Right forelimb (tissue), 1 donor: ENCODE measurements at places on chromosomes 16 and 17.

- no peak for DNase-seq
These were observed 543 bp downstream of the ARHGAP23 start for GRCh38 chr17:38428643-38429371.

GRCh38 chr17:44689477-44690217, at the start of gene CCDC43:
Gene CCDC43 (minus strand): TSS chr17:44689776. CDS start chr17:44689753, 23 bp downstream.
- DNase-seq: peak; percentile 94

GRCh38 chr17:70552230-70552981, 383.1 kb downstream of the KCNJ2 start:
- no peak for DNase-seq

- DNase-seq: no peak
These were observed 1215.9 kb downstream of the CDH8 start for GRCh38 chr16:60820361-60820760.

- no peak for DNase-seq
These were observed 51.0 kb downstream of the VAC14 start for GRCh38 chr16:70749681-70750601.

- no peak for DNase-seq
These were observed 106.4 kb downstream of the CA4 start for GRCh38 chr17:60256174-60256573.

DNA sequence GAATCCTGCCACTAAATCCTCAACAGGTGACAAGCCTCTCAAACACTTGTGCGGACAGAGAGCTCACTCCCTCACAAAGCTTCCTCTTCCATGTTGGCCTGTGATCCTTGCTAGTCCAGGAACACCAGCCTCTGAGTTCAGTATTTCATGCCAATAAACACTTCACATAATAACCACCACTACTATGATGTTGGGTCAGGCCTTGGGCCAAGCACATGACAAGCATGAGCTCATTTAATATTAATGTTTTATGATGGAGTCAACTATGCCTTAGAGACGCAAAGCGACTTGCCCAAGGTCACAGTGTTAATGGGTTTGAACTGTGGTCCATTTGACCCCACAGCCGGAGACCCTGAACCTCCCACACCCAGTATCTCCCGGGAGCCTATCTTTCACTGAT, 129.1 kb downstream of the GAS7 start:
- no peak for DNase-seq

GRCh38 chr16:65200857-65201256, 79.0 kb upstream of the CDH11 start:
- no peak for DNase-seq

DNA sequence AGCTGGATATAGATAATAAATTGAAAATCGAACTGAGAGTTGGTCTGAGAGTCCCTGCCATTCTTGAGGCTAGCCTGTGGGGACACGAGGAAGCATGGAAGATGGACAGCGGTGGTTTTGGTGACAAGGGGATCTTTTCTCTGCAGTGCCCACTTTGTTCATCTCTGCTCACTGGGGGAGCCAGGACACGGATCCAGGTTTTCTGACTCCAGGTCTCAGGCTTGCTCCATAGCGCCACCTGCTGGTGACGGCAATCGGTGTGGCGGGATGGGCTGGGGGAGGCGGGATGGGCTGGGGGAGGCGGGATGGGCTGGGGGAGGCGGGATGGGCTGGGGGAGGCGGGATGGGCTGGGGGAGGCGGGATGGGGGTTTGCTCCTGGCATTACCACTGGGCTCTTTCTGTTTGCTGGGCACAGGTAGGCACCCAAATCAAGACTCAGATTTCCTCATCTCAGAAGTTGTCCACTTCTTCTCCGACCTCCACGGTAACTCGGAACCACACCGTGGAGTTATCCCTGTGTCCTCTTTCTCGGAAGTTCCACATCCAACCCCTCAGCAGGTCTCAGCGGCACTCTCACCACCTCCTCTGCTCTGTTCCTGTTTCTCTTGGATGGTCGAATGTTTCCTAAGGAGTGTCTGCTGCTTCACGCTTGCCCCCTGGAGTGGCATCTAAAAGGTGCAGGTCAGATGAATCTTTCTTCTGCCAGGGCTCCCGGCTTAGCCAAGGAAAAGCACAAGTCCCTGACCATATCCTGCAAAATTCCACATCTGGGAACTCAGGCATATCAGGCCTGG, 142.4 kb downstream of the CYLD start:
- no peak for DNase-seq

DNA sequence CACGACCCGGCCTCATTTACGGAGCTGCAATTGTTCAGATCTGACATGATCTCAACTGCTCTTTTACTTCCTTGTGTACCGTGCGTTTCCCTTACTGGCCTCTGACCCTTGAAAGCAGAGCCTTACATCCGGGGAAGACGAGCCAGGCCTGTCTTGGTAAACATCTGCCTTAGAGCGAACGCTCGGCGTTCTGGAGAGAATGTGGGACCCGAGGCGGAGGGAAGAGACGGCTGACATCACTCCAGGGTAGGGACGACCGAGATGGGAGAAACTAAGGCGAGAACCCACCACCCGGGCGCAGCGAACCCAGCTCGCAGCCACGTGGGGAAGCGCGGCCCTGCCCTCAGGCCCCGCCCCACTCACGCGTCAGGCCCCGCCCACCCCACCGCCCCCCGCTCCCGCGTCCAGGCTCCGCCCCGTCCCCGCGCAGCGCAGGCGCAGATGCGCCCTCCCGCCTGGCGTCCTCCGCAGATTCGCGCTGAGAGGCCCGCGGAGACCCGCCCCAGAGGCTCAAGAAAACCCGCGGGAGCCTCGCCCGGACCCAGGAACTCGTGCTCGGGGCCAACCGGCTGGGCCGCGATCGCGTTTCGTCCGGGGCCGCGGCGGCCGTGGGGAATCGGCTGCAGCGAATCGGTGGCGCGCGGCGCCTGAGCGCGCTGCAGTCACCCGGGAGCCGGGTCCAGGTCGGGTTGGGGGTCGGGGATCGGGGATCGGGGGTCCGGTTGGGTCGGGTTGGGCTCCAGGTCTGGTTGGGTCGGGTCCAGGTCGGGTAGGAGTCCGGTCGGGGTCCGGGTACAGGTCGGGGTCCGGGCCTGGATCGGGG, at the start of gene TELO2:
Gene TELO2 (plus strand): TSS at position 438 of the 823 bp plus-strand sequence. CDS start 922 bp downstream, outside the sequence.
- peak; percentile 94 for DNase-seq

DNA sequence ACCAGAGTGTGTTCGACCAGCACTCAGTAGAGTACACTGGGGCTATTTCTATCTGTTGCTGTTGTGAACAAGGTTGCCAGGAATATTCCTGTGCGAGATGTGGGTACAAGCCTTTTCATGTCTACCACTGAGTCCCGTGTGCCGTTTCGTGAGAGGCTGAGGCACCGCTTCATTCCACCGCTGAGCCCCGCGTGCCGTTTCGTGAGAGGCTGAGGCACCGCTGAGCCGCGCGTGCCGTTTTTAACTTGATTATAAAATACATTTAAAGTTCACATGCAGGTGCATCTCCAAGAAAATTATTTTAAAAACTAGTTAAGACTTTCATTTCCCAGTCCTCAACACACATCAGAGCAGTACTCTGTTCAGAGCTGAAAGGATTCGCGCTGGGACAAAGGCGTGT, 78.7 kb upstream of the ZNF750 start:
- DNase-seq: no peak

DNA sequence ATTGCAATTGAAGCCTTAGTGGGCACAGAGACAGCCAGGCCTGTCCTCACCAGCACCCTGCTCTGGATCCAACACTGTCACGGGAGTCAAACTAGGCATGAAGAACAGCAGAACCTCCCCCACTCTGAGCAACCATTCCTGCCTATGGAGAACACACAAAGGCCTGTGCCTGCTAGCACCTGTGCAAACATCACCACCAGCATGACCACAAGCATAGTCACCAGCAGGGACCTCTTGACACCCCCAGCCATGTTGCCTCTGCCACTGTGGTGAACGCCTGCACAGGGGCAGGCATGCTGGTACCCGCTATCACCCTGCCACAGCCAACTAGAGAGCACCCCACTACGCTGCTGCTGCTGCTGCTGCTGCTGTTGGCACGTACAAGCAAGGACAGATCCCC, 51.7 kb downstream of the CMC2 start:
- DNase-seq: no peak

GRCh38 chr17:77105706-77106105, 35.1 kb upstream of the SEC14L1 start:
- DNase-seq: no peak

DNA sequence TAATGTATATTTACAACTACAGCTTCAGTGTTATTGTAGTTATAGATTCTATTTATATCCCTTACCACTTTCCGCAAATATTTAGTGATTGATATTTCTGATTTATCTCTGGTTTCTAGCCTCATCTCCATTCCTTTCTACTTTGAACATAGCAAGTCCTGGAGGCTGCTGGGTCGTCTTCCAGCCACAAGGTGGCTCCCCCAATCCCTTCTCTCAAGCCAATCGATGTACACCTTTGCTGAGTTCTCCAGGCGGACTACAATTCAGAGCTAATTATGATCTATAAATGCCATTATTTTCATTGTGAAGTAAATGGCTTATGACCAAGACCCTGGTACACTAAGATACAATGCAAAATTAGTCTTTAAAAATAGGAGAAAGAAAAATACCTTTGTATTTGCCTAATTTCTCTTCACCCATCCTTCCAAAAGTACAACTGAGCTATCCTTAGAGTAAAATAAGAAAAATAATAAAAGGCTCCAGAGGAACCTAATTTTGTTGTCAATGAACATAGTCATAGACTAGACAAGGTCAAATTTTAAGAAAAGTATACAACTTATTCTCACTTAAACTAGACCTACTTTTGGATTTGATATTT, 122.1 kb downstream of the SKAP1 start:
- no peak for DNase-seq

DNA sequence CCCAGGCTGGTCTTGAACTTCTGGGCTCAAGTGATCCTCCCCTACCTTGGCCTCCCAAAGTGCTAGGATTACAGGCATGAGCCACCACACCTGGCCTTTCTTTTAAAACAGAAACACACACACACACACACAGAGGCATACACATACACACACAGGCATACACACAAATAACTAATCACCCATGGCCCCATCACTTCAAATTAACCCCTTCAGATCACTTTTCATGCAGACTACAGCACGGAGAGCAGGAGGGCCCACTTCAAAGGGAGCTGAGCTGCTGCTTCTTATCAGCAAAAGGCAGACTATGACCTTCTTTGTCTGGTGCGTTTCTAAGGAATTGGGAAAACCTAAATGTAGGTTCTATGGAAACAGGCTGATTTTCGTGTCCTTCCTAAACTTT, 1.9 kb downstream of the CLCN7 start:
- DNase-seq: no peak

DNA sequence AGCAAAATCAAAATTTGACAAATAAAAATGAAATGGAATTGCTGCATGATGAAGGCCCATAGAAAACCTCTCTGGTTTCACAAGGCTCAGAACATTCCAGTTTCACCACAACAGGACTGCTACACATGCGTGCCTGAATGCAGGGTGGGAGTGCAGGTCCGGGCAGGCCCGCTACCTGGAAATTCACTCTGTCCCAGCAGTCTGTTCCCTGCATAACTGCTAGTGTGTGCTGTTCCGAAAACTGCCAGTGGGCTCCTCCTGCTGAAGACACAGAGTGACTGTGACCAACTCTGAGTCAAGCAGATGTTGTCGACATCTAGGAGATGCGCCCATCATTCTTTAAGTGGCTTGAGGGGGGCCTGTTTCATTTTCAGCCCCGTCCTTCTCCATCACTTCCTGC, 284.8 kb upstream of the MAF start:
- DNase-seq: no peak

DNA sequence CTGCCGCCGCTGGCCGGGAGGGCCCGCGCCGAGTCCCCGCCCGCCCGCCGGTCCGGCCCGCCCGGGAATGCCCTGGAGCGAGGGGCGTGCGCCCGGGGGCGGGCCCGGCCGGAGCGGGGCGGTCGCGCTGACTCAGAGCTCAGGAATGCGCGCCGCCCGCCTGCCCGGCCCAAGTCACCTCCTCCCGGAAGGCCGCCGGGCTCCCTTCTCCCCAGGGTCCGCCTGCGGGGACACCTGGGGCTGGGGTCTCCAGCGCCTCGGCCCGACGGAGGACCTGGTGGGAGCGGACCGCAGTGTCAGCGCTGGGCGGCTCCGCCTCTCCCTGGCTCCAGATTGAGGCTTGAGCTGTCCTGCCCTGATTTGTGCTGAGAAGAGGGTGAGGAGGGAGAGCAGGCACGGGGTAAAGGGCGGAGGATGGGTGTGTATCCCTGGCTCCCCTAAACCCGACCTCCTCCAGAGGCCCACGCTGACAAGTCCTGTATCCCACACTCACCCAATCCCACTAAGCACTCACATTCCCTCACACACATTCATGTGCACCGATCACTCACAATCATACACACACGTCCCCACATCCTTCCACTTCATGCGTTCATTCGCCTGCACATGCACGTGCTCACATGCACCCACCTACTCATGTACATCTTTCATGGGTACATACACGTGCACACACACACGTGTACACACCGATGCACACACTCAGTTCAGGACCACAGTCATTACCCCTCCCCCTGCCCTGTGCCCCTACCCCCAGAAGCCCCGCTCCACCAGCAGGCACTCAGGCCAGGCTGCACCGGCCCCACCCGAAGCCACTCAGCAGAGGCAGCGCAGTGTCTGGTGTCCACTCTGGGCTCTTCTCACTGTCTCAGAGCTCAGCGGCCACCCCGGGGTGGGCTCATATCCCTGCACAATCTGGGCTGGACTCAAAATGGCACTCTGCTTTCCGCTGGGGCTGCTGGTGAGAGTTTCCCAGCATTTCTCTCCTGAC, at the start of gene RHBDF1:
Gene RHBDF1 (minus strand): TSS at position 71 of the 988 bp plus-strand sequence. CDS start 7,616 bp downstream, outside the sequence.
- peak; percentile 72 for DNase-seq

GRCh38 chr16:10196999-10197398, 14.8 kb upstream of the GRIN2A start:
- no peak for DNase-seq

DNA sequence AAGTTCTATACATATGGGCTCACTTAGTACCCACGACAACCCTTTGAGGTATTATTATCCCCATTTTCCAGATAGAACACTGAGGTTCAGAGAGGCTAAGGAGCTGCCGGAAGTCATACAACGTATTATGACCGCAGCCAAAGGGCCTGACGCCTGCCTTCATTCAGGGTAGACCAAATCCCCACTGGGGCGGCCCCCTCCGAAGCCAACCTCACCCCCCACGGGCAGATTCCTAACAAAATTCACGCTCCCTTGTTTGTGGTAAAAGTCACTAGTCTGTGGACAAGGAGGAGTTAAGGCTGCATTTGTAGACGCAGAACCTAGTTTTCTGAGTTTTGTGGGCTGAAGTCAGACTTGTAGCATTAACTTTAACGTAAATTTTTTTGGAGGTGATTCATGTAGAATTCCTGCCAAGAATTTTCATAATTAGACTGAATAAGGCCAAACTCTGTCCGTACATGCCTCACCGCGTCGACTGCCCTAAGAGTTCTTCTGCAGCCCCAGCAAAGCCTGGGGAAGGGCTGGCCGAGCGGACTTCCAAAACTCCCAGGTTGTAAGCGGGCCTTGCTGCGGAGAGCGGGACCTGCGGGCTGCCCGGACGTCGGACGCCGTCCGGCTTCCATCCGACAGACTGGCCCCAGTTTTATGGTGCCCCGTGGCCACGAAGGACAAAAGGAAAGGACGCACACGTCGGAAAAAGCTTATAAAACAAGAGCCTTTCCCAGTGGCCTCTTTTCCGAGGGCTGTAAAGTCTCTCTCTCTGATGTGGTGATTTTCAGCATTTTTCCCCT, 75.7 kb downstream of the NXN start:
- DNase-seq: peak; percentile 56

GRCh38 chr16:14539631-14540030, 90.4 kb downstream of the PARN start:
- no peak for DNase-seq

- no peak for DNase-seq
These were observed 18.2 kb downstream of the MYH8 start for GRCh38 chr17:10403589-10403988.
